DMS79 (cell line): ENCODE measurements at places on chromosomes 12 and 14.
A peak's percentile ranks its signal among the peaks of the same experiment; 100 is the strongest.

DNA sequence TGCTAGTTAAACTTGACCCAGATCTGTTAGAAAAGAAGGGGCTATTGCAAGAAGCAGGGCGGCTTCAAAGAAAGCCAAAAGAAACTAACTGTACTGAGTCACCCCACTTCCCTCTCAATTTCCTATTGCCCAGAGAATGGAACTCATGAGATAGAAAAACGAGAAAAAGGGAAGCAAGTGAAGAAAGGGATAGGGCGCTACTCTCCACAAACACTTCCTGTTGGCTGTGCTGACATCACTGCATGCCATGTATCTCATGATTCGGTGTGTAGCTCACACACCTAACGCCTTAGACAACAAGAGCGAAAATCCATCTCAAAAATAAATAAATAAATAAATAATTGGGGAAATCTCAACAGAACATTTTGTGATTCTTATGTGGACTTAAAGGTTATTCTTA, 13.0 kb upstream of the P2RX4 start:
- no peak for DNase-seq

GRCh38 chr12:94244165-94245133, 96.1 kb downstream of the PLXNC1 start:
- no peak for DNase-seq

GRCh38 chr12:99282086-99282485, 365.5 kb upstream of the GARIN6 start:
- DNase-seq: no peak

- no peak for DNase-seq
Observed at GRCh38 chr12:6938353-6939190, 5.0 kb upstream of the RNU7-1 start.

DNA sequence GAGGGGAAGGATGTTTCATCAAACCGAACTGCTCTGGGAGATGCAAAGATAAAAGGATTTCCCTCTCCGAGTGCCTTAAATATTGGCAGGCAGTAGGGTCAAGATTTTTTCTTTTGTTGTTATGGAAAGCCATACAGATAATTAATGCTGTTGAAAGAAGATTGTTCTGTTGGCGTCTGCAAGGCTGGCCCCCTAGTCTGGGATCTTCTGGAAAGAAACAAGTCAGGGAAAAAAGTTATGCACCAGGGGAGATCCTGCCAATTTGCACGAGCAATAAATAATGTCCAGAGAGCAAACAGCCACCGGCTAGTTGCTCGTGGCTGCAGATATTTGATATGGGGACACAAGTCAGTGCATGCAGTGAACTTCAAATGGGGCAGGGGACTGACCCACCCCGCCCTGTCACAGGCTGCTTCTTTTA, 202.1 kb upstream of the MYL2 start:
- DNase-seq: no peak

DNA sequence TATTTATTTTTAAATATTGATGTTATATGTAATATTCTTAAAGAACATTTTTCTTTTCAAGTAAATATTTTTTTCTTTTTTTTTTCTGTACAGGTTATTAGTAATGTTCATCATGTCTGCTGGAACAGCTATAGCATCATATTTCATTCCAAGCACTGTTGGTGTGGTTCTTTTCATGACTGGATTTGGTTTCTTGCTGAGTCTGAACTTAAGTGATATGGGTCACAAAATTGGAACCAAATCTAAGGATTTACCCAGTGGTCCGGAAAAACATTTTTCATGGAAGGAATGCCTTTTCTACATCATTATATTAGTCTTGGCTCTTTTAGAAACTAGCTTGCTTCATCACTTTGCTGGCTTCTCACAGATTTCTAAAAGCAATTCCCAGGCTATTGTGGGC, 23.2 kb downstream of the PCNX4 start:
- no peak for DNase-seq

DNA sequence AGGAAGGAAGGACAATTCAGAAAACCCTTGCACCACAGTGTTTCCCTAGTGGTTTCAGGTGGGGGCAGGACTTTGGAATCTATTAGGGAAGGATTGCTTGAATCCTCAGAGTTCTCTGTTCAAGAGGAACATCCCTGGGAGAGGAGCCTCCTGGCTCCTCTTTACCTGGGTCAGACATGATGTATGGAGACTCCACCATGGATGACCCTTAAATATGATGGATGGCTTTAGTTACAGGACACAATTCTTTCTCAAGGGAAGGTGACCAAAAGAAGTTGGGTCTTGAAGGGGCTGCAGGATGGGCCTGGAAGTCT, 396.6 kb downstream of the NRXN3 start:
- no peak for DNase-seq

- DNase-seq: no peak
Observed at GRCh38 chr12:56253091-56253490, 5.1 kb downstream of the ANKRD52 start.

- DNase-seq: no peak
Observed at GRCh38 chr14:103058164-103059055, 1.1 kb upstream of the CDC42BPB start.

GRCh38 chr14:70425354-70425753, 8.5 kb upstream of the SYNJ2BP start:
- peak; percentile 1 for DNase-seq

GRCh38 chr14:21846227-21846885, 172.7 kb upstream of the OR4E1 start:
- no peak for DNase-seq

GRCh38 chr12:2454601-2455177, 340.1 kb upstream of the FKBP4 start:
- DNase-seq: no peak

GRCh38 chr12:4960030-4960429, 50.3 kb downstream of the KCNA1 start:
- no peak for DNase-seq
